NCI-H1092 (cell line): ENCODE measurements at places on chromosomes 16 and 17.

GRCh38 chr16:71250461-71251235 lies 20.1 kb upstream of the HYDIN start:
- no peak for DNase-seq

GRCh38 chr17:61504697-61505096 lies 52.5 kb downstream of the TBX4 start:
- DNase-seq = no peak

- DNase-seq = no peak
Observed at GRCh38 chr16:56300891-56301850, 109.9 kb downstream of the GNAO1 start.

DNA sequence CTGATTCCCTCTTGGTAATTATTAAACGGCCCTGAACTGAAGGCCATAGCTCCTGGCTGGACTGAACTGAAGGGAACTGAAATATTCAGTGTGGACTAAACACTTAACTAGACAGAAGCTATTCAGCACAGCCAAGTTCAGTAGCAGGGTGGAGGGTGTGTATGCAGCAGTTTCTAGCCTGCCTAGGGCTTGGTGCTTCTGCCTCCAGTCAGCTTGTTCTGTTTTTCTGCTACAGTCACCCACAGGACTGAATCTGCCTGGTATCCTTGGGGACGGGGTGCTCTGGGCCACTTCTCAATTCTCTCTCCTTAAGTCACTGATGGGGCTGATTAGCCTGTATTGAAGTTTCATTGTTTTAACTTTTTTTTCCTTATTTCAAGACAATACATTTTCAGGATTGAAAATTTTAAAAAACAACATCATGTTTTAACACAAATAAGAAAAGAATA lies 77.1 kb downstream of the WWP2 start:
- DNase-seq = no peak

DNA sequence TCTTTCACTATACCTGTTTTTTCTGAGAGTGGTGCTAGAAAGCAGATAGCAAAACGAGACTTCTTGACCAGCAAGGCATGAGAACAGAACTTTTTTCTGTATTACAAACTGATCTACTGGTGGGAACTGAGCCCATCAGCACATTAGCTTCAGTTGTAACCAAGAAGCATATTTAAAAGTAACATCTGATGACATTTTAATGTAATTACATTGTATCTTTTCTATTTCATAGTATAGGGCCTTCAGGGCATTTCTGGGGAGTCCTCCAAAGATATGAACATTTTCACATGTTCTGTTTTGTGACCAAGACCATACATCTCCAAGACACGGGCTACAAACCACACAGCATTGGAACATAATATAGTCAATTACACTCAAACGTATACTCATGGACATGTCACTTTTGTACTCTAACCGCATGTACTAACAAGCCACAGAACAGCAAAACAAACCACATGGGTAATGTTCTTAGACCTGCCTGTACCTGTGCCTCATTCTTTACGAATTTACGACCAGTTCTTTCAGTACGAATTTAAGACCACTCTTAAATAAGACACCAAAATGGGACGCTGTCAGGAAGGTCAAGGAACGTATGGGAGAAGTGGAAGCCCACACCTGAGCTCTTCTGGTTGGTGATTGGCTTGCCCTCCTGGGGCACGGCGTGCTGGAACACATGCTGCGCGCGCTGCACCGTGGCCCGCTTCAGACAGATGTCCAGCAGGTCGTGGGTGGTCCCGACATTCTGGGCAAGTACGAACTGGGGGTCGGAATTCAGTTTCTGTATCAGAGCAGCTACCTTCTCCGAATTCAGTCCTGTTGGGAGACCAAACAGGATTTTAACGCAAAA lies 825 bp downstream of the BLMH start:
- DNase-seq = no peak

DNA sequence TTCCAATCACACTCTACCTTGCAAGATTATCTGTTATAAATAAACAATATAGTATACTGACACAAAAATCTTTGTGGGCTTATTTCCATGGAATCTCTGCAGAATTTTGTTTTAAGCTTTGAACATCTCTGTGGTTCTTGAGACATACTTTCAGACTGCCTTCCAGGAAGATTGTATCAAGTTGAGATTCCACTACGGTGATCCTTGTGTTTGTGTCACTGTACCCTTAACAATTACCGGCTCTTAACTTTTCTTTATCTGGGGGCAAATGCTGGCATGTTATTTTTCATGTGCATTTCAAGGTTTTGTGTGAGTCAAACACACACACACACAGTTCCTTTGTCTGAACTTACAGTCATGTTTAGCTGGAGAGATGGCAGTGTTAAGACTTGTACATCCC lies 472.7 kb upstream of the HSBP1 start:
- no peak for DNase-seq

GRCh38 chr16:79595931-79596450 lies 4.5 kb downstream of the MAF start:
- no peak for DNase-seq

DNA sequence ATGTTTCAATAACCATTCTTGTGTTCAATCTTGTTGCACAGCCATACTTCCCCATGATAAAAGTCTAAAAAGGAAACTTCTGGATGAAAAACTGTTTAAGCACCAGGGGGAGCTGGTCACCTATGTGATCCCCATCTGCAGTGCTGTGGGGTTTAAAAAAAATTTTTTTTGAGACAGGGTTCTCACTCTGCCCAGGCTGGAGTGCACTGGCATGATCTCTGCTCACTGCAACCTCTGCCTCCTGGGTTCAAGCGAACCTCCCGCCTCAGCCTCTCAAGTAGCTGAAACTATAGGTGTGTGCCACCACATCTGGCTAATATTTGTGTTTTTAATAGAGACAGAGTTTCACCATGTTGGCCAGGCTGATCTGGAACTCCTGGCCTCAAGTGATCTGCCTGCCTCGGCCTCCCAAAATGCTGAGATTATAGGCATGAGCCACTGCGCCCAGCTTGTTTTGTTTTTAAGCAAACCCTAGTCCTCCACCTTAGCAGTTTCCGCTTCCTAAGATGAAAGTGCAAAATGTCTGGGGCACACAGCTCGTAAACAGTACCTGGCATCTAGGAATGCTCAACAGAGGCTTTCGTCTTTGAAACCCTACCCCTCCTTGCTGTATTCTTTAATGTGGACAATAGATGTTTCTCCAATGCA lies 25.4 kb downstream of the DNAJA2 start:
- no peak for DNase-seq

GRCh38 chr17:62714016-62714777 lies 86.7 kb downstream of the MRC2 start:
- DNase-seq = no peak

- DNase-seq = no peak
Observed at GRCh38 chr16:57622361-57623250, 5.8 kb upstream of the ADGRG1 start.

DNA sequence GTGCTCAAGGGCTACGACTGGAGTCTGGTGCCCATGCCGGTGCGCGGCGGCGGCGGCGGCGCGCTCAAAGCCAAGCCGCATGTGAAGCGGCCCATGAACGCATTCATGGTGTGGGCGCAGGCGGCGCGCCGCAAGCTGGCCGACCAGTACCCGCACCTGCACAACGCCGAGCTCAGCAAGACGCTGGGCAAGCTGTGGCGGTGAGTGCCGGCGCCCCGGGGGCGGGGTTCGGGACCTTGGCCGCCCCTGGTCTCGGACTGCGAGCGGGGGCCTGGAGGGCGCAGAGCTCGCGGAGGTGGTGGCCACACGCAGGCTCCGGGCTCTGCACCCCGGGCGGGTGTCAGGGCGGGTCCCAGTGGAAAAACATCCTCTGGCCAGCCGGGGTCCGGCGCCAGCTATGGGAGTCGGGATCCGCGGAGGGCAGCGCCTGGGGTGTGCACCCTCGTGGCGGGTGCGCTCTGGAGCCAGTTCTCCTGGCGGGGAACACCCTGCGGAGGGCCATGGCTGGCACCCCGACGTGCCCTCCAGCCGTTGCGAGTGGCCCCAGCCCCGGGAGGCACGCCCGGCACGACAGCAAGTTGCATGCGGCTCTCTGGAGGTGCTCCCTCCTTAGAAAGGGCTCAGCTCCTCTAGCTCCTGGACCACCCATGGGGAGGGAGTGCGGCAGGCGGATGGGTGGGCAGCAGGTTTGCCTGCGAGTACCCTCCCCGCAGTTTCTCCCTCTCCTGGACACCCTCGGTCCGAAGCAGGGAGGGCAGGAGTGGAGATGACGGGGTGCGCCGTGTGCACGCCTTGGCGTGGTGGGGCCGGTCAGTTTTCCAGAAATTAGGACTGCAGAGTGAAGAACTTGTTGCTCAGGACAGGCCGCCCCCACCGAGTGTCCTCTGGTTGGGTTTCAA lies 824 bp downstream of the SOX8 start:
- no peak for DNase-seq

- DNase-seq = no peak
Observed at GRCh38 chr16:73996624-73997339, 299.8 kb upstream of the PSMD7 start.

GRCh38 chr16:89575247-89576152 lies at the start of gene CPNE7:
Gene CPNE7, plus strand, starts transcription at chr16:89575758. Its CDS starts 140 bp downstream, at chr16:89575898.
- DNase-seq = no peak
